ENCODE measurements at places on chromosomes 2 and 18.

- no peak for DNase-seq
Observed at GRCh38 chr2:136324966-136325365, 207.0 kb upstream of the CXCR4 start.

DNA sequence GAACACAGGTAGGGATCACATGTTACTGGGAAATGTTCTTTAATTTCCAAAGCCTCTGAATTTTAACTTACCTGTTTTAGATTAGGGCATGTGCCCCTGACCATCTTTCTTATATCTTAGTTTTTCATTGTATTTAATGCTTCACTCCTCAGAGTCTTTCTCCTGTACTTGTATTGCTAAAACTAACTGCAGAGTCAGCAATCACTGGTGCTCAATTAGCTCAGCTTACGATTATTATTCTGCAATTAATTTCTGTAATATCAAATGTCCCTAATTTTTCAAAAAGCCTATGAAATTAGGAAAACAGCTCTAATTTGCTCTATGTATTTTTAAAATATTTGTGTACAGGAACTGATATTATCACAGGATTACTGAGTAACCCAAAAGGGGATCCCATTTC lies 693.2 kb upstream of the SLC8A1 start:
- DNase-seq = no peak

DNA sequence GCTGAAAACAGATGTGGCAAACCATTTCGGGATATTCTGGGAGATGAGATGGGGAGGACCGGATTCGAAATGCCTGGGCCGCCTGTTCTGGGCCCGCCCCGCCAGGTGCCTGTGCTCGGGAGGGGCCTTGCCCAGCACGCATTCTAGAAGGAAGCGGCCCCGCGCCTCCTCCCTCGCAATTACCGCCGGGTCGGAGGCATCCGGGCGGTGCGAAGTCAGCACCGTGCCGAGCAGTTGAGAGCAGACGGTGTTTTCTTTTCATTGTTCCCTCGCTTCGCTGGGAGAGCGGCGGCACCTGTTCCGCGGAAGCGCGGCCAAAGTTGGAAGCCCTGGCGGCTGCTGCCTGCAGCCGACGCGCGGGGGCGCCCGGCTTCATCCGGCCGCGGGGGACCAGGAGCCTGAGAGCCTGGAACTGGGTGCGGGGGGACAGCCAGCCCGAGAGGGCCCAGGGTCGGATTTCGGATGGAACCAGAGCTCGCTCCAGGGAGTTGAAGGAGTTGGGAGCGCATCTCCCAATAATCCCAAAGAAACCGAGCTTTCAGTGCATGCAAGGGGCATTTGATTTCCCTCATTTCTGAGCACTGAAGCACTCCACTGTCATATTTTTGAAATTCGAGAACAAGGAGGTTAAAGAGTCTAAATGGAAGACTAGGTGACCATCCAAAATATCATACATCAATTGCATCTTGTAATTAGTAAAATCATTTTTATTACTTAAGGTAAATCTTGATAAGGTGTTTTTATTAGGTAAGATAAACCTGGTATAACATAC lies 241.8 kb upstream of the RAB12 start:
- peak; percentile 77 for DNase-seq

DNA sequence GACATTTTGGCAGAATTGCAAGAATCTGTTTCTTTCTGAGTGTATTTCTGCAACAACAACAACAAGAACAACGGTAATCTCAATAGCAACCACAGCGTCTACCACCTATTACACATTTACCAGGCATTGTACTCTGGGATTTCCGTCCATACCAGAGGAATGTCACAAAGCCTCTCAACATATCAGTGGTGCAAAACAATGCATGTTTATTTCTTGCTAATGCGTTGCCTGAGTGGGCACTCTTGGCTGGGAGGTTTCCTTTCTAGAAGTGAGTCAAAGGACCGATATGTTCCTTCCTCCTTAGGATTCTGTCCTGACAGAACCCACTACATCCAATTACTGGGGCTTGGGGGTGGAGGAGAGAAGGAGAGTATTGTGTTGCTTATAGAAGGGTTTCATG lies 585.6 kb downstream of the TSN start:
- no peak for DNase-seq

All from NCI-H774 (cell line).